Suppressor macrophage treated with lipopolysaccharide for 4 hours (primary cell): ENCODE measurements at places on chromosomes 4 and X.

GRCh38 chr4:153115322-153116290 lies 88.6 kb upstream of the TRIM2 start:
- DNase-seq: peak; percentile 55

DNA sequence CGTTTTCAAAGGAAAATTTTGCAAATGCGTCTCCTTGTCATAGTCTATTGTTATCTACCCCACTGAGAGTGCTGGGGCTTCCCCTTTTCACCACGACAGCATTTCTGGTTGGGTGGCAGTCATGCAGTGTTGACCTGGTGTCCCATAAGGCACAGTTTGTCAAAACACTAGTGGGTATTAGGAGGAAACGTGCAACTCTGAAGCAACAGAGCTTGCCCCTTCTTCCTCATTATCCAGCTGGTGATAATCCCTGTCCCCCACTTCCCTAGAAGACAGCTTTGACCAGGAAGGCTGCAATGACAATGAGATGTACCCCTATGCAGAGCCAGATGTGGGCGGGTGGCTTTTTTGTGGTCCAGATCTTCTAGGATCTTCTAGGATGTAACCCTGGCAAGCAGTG lies 1.8 kb downstream of the TBC1D1 start:
- DNase-seq: peak; percentile 69

- DNase-seq: no peak
Measured at GRCh38 chr4:149292425-149293007, 523.1 kb downstream of the IQCM start.

DNA sequence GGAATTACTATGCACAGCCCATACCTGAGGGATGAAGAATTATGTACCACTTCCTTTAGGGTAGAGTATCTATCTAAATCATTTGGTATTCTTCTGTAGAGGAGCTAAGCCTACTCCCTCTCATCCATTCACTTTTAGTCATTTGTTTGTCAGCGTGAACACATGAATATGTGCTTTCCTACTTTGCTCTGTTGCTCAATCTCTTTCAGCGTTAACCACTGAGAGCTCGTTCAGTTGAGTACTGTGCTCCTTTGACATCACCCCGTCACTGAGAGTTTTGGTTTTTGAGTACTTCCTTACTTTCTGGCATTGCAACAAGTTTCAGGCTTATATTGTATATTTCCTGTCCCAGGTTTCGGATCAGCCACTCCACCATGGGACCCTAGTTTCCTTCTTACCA lies 700.6 kb downstream of the NLGN4X start:
- DNase-seq: no peak

DNA sequence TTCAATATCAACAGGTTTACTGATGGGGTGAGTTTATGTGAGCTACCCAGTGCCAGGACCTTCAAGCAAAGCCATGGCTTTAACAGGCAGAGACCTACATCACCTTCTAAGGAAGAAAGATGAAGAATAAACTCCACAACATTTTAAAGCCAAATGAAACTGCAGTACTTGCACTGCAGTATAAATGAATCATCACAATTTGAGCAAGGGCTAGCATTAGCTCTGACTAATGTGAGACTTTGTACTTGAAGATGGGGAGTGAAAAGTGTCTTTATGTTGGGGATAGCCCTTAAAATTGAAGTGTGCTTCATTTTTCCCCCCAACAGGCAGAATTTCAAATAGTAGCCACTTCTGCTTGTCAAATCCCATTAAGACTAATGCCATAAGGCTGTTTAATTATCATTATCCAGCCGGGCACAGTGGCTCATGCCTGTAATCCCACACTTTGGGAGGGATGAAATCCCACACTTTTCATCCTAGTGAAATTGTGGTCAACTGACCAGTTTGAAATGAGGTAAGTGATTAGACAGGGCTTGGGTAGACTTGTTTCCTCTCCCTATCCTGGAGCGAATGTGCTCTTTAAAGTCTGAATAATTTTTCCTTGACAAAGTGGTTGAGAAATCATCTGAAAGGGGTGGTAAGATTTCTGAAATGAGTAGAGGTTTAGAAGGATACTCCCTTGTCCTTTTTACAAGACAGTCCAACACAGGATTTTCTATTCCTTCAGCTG lies 27.2 kb upstream of the GPR34 start:
- peak; percentile 20 for DNase-seq

- DNase-seq: peak; percentile 22
Measured at GRCh38 chr4:13980317-13981310, 353.1 kb upstream of the BOD1L1 start.
